ENCODE measurements at places on chromosomes 12 and 14.

- DNase-seq, result no peak
These were observed 277.4 kb downstream of the DAD1 start for GRCh38 chr14:22311636-22312035.

GRCh38 chr12:54954801-54955200, 29.8 kb downstream of the TESPA1 start:
- DNase-seq, result no peak

- no peak for DNase-seq
These were observed 35.5 kb upstream of the SOCS2 start for GRCh38 chr12:93536766-93537488.

- DNase-seq, result no peak
These were observed 2.0 kb downstream of the ESR2 start for GRCh38 chr14:64292197-64292596.

DNA sequence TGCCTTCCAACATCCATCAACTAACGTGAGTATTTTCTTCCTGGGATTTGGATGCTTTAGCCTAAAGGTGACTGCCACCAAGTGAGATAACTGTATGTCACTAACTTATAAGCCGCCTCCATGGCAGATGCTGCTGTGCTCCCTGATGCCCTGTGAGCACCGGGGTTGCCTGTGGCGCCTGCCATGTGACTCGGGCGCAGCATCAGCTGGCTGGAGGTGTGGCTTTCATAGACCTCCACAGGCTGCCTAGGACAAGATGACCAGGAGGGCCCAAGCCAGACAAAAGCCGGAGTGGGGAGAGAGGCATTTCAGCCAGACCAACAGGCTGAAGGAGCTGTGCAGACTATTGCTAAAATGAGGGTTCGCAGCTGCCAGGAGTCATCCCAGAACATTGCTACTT, 55.7 kb downstream of the ANAPC7 start:
- DNase-seq, result no peak

- DNase-seq, result no peak
These were observed 2.3 kb upstream of the PSME1 start for GRCh38 chr14:24133735-24134134.

- no peak for DNase-seq
These were observed 156.6 kb downstream of the TGFB3 start for GRCh38 chr14:75825147-75825592.
